ENCODE measurements at places on chromosomes 1 and 21.

DNA sequence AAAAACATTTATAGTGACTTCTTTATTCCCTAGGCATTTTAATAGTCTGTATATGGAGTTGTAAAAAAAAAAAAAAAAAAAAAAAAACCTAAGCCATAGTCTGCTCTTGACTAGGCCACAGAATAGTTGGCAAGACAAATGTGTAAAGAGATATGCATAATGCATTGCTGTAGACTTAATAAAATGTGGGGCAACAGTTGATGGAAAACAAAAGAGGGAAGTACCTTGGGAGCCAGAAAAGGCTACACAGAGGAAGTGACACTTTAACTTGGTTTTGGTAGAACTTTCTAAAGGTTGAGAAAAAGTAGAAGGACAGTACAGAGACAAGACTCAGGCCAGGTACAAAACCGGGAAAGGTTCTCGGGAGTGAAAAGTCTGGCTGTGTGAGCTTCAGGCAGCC, 802.9 kb upstream of the ADAMTS5 start:
- no peak for DNase-seq

GRCh38 chr1:29500041-29500440, 263.7 kb downstream of the PTPRU start:
- DNase-seq: no peak

DNA sequence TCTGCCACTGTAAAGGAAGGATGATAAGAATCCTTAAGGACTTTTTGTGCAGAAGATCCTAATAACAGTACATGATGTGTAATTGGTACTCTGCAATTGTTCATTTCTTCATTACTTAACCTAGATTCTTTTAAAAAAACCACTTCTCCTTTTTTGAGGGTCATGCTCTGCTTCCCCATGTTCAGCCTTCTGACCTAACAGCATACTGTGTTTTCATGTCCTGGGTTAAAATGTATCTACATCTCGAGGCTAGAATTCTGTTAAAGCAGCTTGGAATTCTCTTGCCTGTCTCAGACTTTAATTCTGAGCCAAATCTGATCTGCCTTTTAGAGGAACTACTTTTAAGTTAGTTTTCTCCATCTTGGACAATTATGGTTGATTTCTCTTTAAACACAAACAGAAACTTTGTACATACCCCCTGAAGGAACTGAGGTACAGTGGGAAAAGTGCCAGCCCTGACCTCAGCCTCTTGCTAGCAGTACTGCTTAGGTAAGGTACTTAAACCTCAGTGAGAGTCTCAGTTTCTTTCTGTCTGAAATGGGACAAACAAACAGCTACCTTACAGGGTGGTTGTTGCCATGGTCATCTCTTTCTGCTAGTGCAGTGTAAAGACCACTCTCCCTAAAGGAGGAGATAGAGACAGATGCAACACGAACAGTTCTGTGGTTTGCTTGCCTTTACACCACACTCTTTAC, 103.2 kb upstream of the DYNLT5 start:
- DNase-seq: no peak

DNA sequence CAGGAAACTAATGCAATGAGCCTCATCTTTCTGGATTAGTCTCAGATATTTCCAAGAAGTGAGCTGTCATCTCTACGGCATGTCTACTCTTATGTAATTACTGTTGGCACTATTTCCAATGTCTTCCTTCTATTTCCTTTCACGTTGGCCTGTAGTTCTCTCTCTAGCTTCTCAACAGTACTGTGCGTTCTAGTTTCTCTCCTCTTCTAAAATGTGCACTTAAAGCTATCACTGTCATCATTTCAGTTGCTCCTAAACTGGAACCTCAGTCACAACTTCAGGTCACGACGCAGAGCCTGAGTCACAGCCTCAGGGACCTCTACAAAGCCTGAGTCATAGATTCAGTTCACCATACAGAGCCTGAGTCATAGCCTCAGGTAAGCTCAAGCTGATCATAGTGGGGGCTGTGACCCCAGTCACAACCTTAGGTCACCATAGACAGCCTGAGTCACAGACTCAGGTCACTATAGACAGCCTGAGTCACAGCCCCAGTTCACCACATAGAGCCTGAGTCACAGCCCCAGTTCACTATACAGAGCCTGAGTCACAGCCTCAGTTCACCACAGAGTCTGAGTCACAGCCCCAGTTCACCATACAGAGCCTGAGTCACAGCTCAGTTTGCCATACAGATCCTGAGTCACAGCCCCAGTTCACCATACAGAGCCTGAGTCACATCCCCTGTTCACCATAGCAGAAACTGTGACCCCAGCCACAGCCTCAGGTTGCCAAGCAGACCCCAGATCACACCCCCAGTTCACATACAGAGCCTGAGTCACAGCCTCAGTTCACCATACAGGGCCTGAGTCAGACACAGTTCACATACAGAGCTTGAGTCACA, 13.0 kb downstream of the WNT9A start:
- peak; percentile 70 for DNase-seq

DNA sequence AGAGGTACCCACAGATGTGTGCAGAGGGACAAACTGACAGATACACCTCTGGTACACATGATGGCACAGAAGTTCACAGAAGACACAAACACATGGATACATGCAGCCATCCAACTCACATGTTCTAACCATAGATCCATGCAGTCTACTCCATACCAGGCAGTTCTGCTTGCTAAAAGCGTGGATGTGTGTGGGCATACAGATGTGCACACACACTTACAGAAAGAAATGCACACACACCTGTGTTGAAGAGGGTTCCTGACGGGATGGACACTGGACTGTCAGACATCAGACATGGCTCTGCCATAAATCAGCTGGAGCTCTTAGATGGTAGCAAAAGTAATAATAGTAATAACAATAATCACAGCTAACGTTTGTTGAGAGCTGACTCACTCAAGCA, 6.8 kb downstream of the CD52 start:
- no peak for DNase-seq

DNA sequence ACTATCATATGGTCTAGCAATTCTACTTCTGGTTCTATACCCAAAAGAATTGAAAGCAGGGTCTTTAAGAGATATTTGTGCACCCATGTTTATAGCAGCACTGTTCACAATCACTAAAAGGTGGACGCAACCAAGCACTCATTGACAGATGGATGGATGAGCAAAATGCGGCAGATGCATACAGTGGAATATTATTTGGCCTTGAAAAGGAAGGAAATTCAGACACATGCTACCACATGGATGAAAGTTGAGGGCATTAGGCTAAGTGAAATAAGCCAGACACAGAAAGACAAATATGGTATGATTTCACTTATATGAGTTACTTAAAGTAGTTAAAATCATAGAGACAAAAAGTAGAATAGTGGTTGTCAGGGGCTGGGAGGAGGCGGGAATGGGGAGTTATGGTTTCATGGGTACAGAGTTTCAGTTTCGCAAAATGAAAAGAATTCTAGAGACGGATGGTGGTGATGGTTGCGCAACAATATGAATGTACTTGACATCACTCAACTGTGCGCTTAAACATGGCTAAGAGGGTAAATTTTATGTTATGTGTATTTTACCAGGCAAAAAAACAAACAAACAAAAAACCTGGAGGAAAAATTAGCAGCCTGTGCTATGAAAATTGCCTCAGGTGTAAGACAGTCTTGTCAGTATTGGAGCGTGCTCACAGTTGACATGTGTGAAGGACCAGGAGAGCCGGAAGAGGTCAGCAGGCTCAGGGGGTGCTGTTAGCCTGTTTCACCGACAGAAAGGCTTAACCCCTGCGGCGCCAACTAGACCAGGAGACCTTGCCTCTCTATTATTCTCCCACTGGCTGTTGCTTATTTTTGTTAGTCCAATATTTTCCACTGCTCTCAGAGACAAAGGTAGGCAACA, 26.5 kb downstream of the CD247 start:
- no peak for DNase-seq

- DNase-seq: no peak
These were observed 7.3 kb downstream of the TMEM35B start for GRCh38 chr1:34977858-34978257.

GRCh38 chr1:226571893-226572292, 23.3 kb downstream of the STUM start:
- no peak for DNase-seq

- no peak for DNase-seq
These were observed 477 bp downstream of the ICMT start for GRCh38 chr1:6235296-6235677.

GRCh38 chr1:30606166-30606565, 117.2 kb downstream of the MATN1 start:
- DNase-seq: no peak

- no peak for DNase-seq
These were observed 3.5 kb upstream of the ST3GAL3 start for GRCh38 chr1:43703836-43704235.

- no peak for DNase-seq
These were observed 81.5 kb downstream of the SCMH1 start for GRCh38 chr1:41160498-41161110.

DNA sequence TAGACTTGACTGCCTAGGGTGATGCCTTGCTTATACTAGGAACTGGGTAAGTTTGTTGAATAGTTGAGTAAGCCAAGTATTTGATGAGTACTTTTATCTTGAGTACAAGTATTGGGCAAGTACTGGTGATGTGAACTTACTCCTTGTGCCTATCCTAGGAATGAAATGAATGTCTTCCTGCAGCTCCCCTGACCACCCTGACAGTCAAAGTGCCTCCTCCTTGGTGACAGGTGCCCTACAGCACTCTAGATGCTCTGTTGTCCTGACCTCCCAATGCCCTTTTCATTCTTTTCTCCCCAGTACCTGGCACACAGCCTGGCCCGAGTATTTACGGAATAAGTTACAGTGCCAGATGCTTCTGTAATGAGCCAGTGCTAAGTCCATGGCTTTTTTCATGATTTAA, 25.5 kb downstream of the PCSK9 start:
- DNase-seq: peak; percentile 37
